ENCODE measurements at places on chromosomes 16 and 17.

DNA sequence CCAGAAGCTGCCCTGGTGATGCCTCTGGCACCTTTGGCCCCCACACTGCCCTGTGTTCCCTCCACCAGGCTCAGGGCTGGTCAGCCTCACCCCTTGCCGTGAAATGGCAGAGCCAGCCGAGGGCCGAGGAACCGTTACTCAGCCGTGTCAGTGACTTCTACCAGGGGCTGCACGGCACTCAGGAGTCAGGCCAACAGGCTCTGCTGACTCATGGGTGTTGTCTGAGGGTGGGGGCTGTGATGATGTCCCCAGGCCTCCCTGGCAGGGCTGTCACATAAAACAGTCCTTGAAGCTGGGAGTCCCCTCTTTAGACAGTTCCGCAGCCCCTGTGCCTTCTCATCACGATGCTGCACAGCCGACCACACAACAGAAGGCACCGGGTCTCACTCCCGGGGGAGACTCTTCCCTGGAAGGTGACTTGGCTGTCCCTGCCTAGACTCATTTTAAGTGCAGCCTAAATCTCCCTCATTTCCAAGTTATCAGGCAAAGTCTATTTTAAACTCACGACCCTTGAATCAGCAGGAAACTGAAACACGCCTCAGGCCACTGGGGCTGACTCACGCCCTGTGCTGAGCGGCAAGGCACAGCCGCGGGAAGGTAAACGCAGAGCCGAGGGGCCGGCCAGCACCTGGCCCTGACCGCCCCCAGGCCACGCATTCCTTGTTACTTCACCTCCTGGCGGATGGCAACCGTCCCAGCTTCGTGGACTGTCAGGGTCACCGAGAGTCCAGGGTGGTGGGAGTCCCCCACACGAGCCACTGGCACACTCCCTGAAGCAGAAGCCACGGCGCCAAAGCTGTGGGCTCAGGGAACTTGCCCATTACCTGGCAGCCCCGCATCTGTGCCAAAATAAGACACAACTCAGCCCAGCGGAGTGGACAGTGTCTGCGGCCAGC lies 102.6 kb downstream of the ZNF778 start:
- no peak for DNase-seq

- DNase-seq = no peak
Measured at GRCh38 chr17:50544516-50544915, 2.5 kb upstream of the SPATA20 start.

GRCh38 chr16:86991679-86992078 lies 325.5 kb downstream of the C16orf95 start:
- DNase-seq = no peak

DNA sequence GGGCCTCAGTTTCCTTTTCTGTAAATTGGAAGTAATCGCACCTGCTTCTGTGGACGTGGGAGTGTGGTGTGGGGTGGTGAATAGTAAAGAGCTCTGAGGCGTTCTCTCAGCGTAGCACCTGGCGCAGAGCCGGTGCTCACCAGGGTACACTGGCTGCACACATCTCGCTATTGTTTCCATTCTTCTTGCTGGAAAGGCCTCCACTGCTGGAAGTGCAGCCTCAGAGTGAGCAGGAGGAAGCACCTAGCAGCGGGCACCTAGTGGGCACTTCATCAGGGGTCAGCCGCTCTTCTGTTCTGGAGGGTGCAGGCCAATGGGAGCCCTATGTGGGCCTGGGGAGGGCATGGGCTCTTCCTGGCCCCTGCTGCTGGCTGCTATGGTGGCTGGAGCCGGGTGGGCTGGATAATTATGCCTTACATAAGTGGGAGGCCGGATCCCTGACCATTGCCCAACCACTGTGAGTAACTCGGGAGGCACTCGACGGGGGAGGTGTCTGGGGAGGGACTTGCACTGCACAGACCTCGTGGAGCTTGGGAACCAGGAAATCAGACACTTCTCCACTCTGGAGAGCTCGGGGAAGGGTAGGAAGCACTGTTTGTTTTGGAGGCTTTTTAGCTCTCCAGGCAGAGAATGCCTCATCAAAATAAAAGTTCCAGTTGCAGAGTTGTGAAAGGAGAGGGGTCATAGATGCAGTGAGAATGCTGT lies 1.7 kb downstream of the MAP2K3 start:
- peak; percentile 50 for DNase-seq

- peak; percentile 86 for DNase-seq
Measured at GRCh38 chr16:88803264-88803987, at the start of gene CDT1. Gene CDT1, plus strand, starts transcription at chr16:88803789. Its CDS starts 43 bp downstream, at chr16:88803832.

DNA sequence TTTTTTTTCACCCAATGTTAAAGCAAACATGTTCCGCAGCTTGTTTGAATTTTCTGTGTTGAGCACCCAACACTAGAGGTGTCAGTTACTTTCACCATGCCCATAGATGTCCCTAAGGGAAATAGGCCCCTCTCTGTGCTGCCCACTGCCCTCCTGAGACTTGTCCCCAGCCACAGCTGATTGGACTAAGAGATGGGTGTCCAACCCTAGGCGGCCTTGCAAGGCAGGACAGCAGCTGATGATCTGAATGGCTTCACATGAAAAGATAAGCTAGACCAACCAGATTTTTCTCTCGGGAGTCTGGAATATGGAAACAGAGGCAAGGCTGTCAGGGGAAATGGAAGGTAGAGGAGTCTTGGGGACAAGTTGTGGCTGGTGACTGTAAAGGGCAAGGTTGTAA lies 6.1 kb upstream of the CALB2 start:
- DNase-seq = no peak

DNA sequence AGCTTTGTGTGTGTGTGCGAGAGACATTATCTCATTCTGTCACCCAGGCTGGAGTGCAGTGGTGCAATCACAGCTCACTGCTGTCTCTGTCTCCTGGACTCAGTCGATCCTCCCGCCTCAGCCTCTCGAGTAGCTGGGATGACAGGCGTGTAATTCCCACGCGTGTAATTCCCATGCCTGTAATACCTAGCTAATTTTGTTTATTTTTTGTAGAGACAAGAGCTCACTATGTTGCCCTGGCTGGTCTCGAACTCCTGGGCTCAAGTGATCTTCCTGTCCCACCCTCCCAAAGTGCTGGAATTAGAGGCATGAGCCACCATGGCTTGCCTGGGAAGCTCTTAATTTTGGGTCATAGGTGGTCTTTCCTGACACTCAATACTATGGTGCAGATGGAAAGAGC lies 205.3 kb upstream of the TNRC6C start:
- no peak for DNase-seq

- DNase-seq = no peak
Measured at GRCh38 chr17:79485991-79486390, 124.9 kb downstream of the RBFOX3 start.

- DNase-seq = no peak
Measured at GRCh38 chr16:53881371-53881770, 177.4 kb downstream of the FTO start.

GRCh38 chr17:80424261-80424660 lies 9.3 kb downstream of the ENDOV start:
- no peak for DNase-seq

DNA sequence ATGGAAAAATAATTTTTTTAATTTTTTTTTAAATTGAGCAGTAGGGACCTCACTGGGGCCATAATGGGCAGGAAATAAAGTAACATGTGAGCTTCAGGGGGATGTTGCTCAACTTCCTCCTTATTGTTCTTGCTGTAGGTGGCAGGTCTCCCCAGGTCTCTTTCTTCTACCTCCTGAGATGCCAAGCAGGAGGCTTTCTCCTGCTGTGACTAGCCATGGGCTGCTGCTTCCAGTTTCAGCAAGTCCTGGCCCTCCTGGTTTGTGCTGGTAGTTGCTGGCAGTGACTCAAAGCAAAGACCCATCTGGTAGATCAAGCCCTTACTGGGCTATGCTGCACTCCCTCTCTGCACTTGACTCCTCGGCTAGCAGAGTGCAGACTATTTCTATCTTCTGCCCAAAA lies 2.3 kb downstream of the DPEP2NB start:
- DNase-seq = no peak

- DNase-seq = no peak
Measured at GRCh38 chr16:4338712-4339299, 12.3 kb downstream of the PAM16 start.

GRCh38 chr16:60413969-60414368 lies 1622.3 kb downstream of the CDH8 start:
- no peak for DNase-seq

DNA sequence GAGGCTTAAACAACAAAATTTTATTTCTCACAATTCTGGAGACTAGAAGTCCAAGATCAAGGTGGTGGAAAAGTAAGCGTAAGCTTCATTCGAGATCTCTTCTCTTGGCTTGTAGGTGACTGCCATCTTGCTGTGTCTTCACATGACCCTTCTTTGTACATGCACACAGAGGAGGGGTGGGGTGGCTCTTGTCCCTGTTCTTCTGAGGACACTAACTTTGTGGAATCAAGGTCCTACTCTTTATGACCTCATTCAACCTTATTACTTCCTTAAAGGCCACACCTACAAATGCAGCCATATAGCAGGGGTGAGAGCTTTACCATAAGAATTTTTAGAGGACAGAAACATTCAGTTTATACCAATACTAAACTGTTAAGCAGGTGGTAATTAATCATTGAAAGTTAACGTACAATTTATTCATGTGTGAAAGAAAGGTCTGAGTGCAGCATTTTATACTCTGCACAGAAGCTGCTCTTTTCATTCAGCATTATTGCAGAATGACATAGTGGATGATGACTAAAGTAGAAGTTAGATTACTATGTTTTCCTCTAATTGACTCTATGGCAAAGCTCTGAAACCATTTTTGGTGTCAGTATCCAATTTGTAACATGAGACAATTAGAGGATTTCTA lies 139.9 kb upstream of the HLF start:
- DNase-seq = no peak

DNA sequence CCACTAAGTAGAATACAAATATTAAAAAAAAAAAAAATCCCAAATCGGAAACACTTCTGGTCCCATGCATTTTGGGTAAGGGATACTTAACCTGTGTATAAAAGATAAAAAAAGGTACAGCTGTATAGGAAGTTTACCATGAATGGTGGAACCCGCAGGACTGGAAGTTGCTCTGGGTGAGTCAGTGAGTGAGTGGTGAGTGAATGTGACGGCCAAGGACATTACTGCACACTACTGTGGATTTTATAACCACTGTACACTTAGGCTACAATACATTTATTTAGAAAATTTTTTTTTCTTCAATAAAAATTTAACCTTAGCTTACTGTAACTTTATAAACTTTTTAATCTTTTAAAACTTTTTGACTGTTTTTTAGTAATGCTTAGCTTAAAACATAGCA lies 71.3 kb upstream of the BCAR1 start:
- no peak for DNase-seq

GRCh38 chr17:64128787-64129514 lies 993 bp downstream of the ERN1 start:
- DNase-seq = no peak

DNA sequence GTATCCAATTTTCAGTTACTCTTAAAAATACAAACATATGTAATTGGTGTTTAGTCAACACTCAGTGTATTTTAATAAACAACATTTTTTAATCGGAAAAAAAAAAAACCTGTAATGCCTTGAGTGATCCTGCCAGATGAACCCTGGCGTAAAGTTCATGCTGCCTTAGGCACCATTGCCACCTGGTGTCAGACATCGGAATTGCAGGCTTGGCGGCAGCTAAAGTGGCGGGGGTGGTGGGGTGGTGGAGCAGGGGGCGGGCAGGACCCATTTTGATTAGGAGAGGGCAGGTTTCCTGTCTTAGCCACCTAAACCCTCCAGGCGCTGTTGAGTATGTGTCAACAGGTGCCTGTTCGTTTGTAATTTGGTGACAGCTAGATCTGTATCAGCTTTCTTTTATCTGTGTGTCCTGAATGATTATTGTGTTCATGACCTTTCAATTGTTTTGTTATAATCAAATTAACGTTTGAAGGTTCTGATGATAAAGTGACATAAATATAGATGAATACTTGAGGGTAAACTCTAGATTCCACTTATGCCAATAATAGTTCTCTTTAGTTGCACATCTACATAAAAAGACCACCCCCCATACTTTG lies 588.7 kb downstream of the CDH13 start:
- DNase-seq = peak; percentile 81

DNA sequence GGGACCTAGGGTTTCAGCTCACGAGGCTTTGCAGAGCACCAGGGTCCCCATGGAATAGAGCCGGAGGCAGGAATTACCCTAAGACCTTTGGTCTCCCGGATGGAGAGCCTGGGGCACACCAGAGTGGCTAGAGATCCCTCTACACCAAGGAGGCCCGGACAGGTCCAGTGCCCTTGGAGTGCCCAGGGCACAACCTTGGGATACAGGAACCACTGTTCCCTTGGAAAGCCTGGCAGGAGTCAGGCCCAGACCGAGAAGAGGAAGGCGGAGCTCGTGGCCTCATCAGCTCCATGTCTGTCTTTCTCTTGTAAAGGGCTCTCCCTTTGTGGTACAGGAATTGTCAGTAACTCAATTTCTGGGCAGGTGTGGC lies 3.8 kb upstream of the DBNDD1 start:
- DNase-seq = no peak

- DNase-seq = no peak
Measured at GRCh38 chr16:49789616-49790015, 66.3 kb downstream of the ZNF423 start.

DNA sequence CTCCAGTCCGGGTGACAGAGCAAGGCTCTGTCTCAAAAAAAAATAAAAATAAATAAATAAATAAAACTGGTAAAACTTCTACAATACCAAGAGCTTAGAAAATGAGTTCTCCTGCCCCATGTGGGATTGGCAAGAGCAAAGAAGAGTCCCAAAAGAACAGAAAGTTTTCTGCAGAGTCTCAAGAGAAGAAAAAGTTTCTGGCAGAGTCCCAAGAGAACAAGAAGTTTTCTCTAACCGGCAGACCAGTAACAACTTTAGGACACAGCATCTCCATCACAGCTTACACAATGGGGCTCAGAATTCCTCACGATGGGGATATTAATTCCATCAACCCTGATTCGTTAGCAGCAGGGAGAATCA lies 1.1 kb downstream of the SLC39A11 start:
- no peak for DNase-seq

- peak; percentile 77 for DNase-seq
Measured at GRCh38 chr17:35448214-35448898, at the start of gene SLFN13. Gene SLFN13, minus strand, starts transcription at chr17:35448766. Its CDS starts 3,086 bp downstream, at chr17:35445680.

DNA sequence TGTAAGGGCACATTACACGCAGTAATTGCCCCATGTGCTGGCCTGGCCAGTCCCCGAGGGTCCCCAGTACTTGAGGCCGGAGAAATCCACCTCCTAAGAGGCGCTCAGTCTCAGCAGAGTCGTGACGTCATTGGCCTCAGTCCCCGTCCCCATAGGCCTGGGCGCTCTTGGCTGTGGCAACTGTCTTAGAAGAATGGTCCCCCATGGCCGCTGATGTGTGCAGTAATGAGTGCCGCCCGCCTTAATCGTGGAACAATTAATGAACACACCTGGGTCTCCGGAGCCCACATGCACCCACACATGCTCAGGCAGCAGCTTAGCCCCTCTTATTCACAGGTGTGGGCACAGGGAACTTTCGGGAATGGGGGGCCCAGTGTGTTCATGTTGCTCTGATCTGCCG lies 86.5 kb upstream of the PLCG2 start:
- no peak for DNase-seq

GRCh38 chr16:54411544-54411943 lies 125.0 kb upstream of the IRX3 start:
- DNase-seq = peak; percentile 61

DNA sequence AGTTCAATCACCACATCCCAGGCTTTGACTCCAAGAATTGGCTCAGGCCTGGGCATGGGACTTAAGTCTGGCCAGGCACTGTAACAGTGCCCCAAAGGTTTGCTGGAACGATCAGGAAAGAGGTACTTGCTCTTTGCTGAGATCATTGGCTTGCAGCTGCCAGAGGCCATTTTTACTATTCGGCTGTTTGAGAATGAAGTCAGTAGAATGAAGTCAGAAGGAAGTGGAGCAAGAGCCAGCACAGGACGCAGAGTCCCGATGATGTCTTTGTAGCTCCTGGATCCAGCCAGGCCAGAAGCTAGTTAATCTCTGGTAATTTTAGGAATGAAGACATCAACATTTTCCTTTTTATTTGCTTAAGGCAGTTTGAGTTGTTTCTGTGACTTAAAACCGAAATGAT lies 195.5 kb downstream of the RAB11FIP4 start:
- no peak for DNase-seq

Measured in endothelial cell (in vitro differentiated cells).